ENCODE measurements at places on chromosomes 1 and 21.

DNA sequence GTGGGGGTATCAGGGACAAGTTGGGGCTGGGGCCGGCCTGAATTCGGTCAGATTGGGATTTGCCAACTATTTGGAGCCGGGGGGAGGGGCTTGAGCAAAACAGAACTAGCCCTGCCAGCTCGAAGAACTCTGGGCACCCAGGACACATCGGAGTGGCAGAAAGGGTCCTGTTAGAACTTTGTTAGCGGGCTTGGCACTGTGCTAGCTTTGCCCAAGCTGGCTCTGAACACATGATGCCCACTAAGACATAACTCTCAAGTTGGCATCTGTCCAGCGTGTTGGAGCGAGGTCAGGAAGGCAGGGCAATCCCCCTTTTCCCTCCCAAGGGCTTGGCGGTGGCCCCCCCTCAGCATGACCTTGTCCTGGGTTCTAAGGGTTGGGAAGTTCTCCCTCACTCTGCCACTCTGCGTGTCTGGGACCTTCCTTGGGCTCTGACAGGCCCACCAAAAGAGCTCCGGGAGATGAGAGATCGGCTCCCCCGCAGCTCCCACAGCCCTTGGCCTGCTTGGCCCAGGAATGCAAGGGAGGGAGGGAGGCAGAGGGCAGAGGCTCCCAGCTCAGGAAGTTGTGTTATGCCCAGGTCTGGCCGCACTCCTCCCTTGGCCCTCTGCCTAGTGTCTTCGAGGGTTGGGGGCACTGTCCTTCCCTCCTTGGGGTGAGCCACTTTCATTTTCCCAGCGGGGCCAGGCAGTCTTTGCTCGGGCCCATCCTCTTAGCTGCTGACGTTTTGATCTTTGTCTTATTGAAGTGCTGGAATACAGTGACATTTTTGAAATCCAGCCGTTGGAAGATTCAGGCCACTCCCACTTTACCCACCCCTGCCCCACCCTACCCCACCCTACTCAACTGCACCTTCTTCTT is 1.2 kb downstream of the LMNA start:
- H3K4me1 ChIP-seq, result peaks cover 52% of the 10 kb centered on the region
- H3K36me3 ChIP-seq, result peaks cover 43% of the 10 kb centered on the region
- no peaks in the 10 kb centered on the region for H3K27me3 ChIP-seq
- peak; percentile 64 for DNase-seq
- H3K4me3 ChIP-seq, result peak overlapping the region; percentile 94
- H3K27ac ChIP-seq, result peak overlapping the region; percentile 80

DNA sequence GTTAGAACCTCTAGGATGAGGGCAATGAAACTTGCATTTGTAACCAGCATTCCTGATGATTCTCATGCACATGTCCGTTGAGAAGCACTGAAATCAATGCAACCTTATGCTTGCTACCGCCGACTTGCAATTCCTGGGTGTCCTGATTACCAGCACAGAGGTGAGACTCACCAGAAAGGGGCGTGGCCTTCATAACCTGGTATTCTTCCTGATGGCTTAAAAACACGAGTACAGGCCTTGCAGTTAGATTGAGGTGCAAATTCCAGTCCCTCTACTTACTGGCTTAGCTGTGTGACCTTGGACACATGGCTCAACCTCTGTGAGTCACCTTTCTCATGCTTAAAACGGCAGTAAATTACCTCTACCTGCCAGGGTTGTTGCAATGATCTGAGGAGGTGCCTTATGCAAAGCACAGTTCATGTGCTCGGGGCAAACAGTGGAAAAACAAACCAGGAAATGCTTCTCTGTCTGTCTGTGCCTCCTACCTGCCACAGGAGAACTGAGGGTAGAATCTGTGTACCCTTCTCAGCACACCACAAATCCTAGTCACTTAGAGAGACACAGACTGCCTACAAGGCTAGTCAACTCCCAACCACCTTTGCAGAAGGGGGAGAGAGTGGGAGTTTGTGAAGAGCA is 39.1 kb upstream of the ECE1 start:
- H3K27me3 ChIP-seq, result no peaks in the 10 kb centered on the region
- H3K4me1 ChIP-seq, result peaks cover 27% of the 10 kb centered on the region
- H3K27ac ChIP-seq, result no peak overlapping the region
- no peak overlapping the region for H3K4me3 ChIP-seq
- DNase-seq, result no peak

DNA sequence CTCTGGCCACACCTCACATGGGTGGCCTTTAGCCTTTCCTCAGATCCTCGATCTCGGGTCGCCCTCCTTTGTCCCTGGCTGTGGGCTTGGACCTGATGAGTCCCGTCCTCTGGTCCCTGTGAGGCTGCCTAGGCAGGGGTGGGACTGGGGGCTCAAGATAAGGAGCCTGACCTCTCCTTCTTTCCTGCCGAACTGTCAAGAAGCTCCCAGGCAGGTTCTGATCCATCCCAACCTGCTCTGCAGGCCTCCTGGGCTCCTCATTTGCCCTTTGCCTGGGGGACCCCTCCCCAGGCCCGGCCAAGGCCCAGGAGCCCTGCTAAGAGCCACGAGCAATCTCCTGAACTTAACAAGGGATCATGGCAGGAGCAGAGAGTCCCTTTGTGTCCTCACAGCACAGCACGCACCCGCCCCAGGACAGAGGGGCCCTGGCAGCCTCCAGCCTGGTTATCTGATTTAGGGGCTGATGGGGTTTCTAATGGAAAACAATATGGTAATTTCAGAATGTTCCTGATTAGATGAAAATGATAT is 82.4 kb upstream of the POU3F1 start:
- peaks cover 4% of the 10 kb centered on the region for H3K27me3 ChIP-seq
- no peaks in the 10 kb centered on the region for H3K36me3 ChIP-seq
- no peaks in the 10 kb centered on the region for H3K4me1 ChIP-seq
- H3K27ac ChIP-seq, result no peak overlapping the region
- H3K4me3 ChIP-seq, result no peak overlapping the region

DNA sequence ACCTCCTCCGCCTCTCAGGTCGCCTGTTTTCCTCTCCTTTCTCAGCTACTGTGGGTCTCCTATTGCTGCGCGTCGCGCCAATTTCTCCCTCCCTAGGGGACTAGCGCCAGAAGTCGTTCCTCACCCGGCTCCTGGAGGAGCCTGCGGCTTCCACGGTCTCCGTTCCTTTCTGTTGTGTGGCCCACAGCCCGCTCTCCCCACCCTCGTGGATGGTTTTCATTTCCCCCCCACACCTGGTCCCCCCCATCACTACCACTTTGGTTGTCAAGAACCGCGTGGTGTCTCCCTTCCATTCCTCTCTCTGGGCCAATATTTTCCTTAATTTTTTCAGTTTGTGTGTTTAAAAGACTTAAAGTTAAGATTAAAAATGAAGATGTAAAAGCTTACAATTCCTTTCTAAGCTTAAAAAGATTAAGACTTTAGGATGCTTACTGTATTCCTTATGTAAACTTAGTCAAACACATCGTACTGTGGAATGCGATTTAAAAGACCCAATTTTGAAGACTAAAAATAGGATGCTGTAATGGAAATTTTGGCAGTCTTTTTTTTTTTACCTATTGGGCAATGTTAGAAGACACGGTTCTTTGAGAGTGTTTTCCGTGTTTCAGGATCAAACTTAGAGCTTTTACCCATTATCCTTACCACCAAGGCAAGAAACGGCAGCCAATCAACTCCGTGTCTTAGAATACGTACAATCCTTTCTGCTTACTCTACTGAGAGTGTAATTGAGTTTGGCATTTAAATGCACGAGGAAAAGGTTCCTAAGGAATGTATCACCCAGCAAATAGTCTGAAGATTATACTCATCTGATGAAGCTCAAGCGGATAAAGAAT is 773 bp downstream of the CNST start:
- DNase-seq, result peak; percentile 24
- peak overlapping the region; percentile 97 for H3K27ac ChIP-seq
- H3K4me1 ChIP-seq, result peaks cover 13% of the 10 kb centered on the region
- H3K27me3 ChIP-seq, result no peaks in the 10 kb centered on the region

DNA sequence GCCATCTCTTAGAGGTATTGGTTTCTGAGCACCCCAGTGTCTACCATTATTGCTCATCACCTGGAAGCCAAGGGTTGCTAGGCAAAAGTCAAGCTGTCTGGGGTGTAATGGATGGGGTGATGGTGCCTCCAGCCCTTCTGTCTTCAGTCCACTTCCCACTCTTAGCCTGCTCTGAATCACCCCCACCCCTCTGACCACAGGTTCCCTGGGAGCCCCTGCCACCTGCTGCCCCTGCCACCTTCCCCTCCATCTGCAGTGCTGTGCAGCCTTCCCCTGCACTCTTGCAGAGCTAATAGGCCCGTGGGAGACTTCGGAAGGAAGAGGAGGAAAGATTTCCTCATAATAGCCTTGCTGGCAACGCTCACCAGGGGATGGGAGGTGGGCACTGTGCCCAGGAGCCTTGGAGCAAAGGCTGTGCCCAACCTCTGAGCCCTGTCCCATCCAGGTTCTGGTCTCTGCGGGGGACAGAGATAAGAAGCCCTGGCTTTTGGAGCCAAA is 35.5 kb downstream of the CAPN2 start:
- peaks cover 63% of the 10 kb centered on the region for H3K36me3 ChIP-seq
- no peaks in the 10 kb centered on the region for H3K27me3 ChIP-seq
